ENCODE measurements at places on chromosomes 16 and 17.

- DNase-seq = no peak
Observed at GRCh38 chr17:2551493-2551892, 39.8 kb upstream of the METTL16 start.

DNA sequence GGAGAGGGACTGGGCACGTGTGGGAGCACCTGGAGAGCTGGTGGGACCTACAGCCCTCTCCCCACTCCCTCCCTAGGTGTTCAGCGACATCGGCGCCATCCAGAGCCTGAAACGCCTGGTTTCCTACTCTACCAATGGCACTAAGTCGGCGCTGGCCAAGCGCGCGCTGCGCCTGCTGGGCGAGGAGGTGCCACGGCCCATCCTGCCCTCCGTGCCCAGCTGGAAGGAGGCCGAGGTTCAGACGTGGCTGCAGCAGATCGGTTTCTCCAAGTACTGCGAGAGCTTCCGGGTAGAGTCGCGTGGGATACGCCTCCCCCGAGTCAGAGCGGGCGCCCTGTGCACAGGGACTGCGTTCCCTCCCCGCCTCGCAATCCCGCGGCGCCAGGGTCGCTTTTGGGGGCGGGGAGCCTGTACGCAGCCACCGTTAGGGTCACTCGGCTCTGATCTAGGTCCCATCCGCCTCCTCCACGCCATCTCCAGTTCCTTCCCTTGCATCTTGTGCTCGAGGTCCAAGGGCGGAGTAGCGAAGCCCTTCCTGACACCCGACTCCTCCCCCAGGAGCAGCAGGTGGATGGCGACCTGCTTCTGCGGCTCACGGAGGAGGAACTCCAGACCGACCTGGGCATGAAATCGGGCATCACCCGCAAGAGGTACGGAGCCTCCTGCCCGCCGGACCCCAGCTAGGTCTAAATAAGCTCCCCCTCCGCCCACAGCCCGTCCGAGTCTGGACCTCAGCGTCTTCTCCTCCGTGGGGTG is 13.0 kb downstream of the SARM1 start:
- DNase-seq = no peak

DNA sequence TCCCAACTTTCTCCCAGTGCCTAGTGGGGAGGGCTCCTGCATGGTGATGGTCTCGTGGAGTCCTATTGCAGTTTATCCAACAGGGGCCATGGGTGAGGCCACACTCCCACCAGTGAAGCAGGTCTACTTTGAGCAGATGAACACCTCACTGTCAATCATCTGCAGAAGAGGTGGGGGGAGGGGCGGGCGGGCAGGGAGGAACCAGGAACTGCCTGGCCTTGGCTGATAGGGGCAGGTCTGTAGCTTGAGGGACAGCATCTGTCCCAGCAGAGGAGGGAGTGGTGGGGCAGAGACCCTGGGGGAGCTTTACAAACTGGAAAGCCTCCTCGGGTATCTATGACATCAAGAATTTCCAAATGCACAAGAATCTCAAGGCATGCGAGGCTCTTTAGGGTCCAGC is 58.7 kb upstream of the ZNF423 start:
- DNase-seq = no peak

DNA sequence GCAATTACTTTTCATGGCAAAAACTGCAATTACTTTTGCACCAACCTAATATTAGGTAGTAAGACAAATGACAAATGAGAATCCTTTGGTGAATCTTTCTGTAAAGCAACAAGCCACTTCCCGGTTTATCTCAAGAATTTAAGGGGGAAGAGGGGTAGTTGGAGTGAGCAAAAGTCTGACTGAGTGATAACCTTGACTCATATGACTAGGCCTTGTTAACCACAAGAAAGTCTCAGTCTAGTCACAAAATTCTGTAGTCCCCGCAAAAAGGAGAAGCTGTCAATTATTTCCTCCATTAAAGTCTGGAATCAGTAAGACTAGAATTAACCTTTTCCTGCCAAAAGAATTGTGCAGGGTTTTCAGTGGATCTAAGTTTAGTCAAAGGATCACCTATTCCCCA is 72.2 kb upstream of the GNAO1 start:
- DNase-seq = no peak

- DNase-seq = no peak
Observed at GRCh38 chr16:27315333-27316037, 1.7 kb downstream of the IL4R start.

DNA sequence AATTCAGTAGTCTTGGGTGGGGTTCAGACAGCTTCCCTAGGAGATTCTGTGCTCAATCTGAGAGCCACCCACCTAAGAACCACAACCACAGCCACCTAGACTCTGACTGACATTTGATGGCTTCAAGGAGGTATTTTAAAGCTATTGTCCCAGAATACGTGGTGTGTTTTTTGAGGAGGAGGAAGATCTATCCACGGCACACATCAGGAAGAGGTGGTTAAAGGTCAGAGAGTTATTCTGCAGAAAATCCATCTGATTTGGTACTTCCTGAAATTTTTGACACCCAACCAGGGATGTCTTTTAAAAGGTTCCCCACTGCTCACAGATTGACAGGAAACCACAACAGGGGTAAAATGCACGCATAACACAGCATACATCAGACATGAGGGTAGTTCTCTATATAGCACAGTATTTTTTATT is 25.1 kb downstream of the SMARCE1 start:
- no peak for DNase-seq

DNA sequence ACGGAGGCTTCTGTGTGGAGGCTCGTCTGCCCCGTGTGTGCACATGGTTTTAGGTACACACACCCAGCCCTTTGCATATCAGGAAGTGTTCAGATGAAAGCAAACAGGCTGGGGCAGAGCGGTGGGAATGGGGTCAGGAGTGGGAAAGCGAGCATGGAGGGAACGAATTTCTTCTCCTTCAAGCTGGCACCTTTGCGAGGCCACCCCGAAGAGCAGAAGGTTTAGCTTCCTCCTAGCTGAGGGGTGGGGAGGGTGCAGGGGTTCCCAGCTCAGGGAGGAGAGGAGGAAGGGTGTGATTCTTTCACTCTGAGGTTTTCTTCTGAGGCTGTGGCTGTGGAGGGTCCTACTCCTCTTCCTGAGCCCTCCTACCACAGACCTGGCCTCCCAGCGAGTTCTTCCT is 83.6 kb downstream of the ABR start:
- no peak for DNase-seq

- DNase-seq = no peak
Observed at GRCh38 chr17:42475121-42475520, 16.4 kb downstream of the ATP6V0A1 start.

GRCh38 chr17:63250830-63251229 is 195.3 kb downstream of the CYB561 start:
- no peak for DNase-seq

DNA sequence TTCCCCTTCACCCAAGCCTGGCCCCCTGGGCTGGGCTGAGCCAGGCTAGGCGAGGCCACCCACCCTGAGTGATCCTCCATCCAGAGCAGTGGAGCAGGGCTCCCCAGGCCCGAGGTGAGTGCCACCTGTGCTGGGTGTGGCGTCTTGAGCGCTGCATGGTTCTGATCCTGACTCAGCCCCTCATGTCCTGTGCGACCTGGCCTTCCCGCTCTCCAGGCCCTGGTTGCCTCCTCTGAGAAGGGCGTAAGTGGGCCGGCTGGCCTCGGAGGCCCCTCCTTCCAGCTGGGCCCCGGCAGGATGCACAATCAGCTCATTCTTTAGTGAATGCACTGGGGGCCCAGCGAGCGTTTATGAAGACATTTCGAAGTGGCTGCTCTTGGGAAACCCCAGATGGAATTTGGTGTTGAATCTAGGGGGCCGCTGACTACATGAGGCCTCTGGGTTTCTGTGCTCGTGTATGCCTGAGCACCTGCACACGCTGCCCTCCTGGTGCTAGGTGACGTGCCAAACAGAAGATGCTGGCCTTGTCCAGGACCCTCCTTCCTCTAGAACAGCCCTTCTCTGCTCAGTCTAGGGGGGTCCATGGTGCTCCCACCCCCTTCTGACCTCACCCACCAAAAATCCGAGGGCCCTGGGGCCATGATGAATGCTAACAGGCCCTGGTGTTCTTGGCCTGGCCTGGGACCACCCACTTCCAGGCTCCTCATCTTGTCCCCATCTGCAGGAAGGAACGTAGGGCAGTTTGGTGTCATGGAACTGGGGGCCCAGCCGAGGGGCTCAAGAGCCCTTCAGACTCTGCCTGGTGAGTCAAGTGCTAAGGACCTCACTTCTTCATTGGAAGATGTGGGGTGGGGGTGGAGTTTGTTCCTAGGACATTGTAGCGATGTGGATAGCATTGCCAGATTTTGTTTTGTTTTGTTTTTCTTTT is 3.6 kb upstream of the TMEM92 start:
- no peak for DNase-seq

GRCh38 chr16:87806641-87807546 is 41.1 kb upstream of the KLHDC4 start:
- DNase-seq = no peak

GRCh38 chr17:35087731-35088355 is 24.3 kb upstream of the RFFL start:
- no peak for DNase-seq

DNA sequence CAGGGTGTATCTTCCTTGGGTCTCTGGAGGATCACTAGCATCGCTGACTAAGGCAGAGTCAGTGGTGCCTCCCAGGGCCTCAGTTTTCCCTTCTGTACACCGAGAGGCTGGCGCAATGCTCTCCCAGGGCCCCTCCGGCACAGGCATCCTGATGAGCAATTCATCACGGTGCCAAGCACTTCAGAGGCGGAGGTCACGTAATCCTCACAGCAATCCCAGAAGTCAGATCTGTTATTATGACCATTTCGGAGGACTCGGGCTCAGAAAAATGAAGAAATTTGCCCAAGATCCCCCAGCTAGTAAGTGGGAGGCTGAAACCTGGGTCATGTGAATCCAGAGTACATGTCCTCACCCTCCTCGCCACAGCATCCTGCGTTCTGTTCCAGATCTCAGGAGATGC is 46.5 kb downstream of the AIPL1 start:
- peak; percentile 52 for DNase-seq

DNA sequence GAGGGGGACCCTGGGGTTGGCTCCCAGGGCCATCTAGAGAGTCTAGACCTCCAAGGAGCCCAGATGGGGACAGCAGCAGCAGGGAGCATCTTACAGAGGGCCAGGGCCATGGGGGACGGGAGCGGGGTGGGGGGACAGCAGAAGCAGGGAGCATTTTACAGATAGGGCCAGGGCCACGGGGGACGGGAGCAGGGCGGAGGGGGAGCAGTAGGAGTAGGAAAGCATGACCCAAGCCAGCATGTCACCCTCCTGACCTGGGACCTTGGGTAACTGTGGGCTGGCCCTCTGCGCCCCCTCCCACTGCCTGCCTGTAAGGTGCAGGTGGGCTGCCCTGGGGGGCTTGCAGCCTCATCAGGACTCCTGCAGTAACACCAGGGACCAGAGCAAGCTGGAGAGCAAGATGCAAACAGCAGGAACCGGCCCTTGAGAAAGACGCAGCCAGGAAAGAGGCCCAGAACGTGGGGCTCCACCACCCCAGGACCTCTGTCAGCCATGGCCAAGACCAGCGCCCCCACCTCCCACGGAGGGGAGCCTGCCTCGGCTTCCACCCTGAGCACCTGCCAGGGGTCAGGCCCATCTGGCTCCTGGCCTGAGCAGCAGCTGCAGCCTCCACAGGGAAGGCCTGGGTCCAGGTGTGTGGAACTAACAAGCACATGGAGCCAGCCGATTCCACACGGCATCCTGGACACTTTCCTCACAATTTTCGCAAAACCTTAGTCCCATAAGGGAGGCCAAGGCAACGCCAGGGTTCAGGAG is 2.4 kb downstream of the ZNF598 start:
- DNase-seq = no peak

DNA sequence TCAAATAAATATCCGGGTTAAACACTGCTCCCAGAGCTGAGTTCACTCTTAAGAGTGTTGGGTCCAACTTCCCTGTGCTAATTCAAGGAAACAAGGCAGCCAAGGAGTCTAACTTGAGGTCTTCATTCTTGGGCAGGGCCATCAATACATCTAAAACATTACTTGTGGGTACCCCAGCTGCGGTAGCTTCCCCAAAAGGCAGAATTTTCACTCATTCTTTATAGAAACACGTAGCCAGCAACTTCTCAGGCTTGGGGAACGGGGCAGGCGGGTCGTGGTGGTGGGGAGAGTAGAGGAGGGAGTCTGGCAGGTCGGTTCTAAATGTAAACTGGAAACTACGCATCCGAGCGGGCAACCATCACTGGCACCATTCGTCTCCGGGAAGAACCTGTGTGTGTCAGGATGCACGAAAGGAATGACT is 666 bp upstream of the METTL9 start:
- no peak for DNase-seq

DNA sequence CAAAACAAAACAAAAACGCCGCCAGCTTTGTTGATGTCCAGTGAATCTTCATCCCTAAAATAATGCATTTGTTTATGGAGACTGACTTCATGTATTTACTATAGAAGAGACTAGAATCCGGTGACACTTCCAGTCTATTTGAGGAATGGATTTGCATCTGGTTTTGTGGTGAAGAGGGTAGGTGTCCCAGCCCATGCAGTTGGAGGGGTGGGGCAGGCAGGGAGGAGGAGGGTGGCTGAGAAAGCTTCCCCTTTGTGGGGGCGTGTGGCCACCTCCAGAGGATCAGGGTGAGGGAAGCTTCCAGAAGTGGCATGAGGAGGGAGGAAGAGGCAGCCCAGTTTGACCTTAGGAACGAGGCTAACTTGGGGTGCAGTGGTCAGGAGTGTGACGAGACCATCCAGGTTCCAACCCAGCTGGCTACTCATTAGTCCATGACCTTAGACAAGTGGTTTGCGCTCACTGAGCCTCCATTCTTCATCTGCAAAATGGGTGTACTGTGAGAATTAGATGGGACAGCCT is 69.5 kb downstream of the CMIP start:
- no peak for DNase-seq

GRCh38 chr17:55144518-55144917 is 120.2 kb upstream of the HLF start:
- DNase-seq = no peak

DNA sequence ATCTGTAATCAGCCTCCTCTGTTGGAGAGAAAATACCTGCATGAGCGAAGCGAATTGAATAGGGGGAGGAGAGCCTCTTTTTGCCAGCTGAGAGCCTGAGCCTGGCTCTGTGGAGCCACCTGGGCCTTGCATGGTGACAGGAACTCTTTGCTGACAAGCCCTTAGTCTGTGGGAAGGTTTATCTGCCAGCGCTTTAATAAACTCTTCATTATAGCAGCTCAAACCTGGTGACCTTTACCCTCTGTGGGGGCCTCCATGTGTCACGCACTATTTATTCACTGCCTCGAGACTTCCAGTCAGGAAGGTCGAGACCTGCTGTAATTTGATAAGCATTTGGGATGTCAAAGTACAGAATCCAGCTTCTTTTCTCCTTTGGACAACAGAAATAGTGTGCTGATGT is 282.6 kb downstream of the CBLN1 start:
- DNase-seq = no peak
